ENCODE measurements at places on chromosomes 12 and 14. TPM values are rescaled to one million over a fixed set of nuclear protein-coding genes. Genes with fewer than 3 reads are reported as not detected.

GRCh38 chr12:70724444-70724843, 87.2 kb upstream of the PTPRB start:
- H3K27me3 ChIP-seq, result peaks cover 4% of the 10 kb centered on the region
- no peak overlapping the region for H3K27ac ChIP-seq
- no peak for DNase-seq
- H3K36me3 ChIP-seq, result no peaks in the 10 kb centered on the region
- peaks cover 4% of the 10 kb centered on the region for H3K4me1 ChIP-seq

DNA sequence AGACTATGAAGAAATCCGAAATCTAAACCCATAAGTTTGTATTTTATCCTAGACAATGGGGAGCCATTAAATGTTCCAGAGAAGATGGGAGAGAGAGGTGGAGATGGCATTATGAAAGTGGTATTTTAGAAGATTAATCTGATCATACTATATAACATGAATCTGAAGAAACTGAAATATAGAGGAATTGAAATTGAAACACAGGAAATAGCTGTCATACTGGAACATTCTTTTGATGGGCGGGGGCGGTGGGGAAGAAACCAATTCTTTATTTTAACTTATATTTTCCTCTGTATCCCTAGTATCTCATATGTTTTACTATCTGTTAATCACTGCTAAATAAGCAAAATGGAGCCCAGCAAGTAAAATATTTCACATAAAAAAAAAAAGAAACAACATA, 27.0 kb upstream of the FOXN3 start:
- H3K4me1 ChIP-seq, result peaks cover 74% of the 10 kb centered on the region
- no peak for DNase-seq
- H3K27me3 ChIP-seq, result no peaks in the 10 kb centered on the region
- H3K4me3 ChIP-seq, result peak overlapping the region; percentile 43
- H3K27ac ChIP-seq, result peak overlapping the region; percentile 83

GRCh38 chr12:96070670-96071279, 35.4 kb upstream of the LTA4H start:
- H3K36me3 ChIP-seq, result no peaks in the 10 kb centered on the region
- peaks cover 5% of the 10 kb centered on the region for H3K27me3 ChIP-seq
- no peak for DNase-seq
- no peak overlapping the region for H3K27ac ChIP-seq

DNA sequence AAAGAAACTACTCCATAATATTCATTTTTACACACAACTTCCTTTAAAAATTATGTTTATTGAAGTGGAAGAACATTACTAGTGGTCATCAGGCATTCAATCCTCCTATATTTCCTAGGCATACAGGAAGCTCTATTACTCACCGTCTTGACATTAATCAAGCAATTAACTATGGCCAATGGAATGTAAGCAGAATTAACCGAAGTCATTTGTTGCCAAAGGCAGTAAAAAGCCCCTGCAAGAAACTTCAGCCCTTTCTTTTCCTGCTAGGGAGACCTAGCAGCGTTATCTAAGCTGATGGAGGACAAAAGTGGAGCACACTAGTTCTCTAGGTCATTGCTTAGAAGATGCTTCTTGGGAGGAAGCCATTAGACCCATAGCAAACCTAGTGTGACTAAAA, 399.6 kb downstream of the KCNH5 start:
- H3K4me3 ChIP-seq, result no peak overlapping the region
- no peaks in the 10 kb centered on the region for H3K36me3 ChIP-seq
- H3K27me3 ChIP-seq, result no peaks in the 10 kb centered on the region

DNA sequence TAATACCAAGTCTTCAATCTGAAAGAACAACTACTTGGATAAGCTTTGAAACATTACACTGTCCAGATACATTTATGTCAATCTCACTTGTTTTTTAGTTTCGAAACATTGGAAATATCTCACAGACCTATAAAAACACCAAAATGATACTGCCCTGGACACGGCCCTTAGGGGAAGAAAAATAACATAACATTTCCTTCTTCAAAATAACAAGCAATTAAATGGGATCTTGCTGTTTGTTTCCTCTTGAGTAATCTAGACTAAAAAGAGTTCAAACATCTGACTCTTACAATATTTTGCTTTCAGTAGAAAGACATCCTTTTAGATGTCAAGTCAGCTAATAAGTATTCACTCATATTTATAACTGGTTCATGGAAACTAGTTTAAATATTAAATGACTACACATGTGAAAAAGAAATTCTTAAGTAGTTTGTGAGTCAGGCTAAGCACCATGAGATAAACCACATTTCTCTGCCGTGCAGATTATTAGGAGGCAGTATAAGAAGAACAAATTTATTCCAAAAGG, 87.5 kb downstream of the EPS8 start:
- peaks cover 36% of the 10 kb centered on the region for H3K4me1 ChIP-seq
- peak overlapping the region; percentile 13 for H3K27ac ChIP-seq
- H3K4me3 ChIP-seq, result no peak overlapping the region
- no peak for DNase-seq
- H3K36me3 ChIP-seq, result no peaks in the 10 kb centered on the region
- no peaks in the 10 kb centered on the region for H3K27me3 ChIP-seq

GRCh38 chr12:82366197-82366596, 7.9 kb downstream of the METTL25 start:
- H3K4me1 ChIP-seq, result peaks cover 4% of the 10 kb centered on the region
- H3K4me3 ChIP-seq, result no peak overlapping the region

DNA sequence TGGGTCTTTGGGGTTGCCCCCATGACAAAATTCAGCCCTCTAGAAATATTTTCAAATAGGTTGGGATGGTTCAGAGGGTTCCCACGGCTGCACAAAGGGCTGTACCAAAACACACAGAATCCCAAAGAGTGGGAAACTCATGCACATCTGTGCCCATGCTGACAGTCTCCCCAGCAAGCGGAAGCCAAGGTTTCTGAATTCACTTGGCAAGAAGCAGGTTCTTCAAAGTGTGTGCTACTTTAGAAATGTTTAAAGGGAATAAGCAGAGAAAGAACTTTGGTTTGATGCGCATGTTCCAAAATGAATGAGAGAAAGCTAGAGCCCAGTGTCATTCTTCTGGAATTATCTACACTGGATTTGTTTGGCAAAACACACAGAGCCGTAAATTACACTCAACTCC, 46.7 kb downstream of the FOXN3 start:
- H3K4me1 ChIP-seq, result peaks cover 64% of the 10 kb centered on the region
- H3K27ac ChIP-seq, result peak overlapping the region; percentile 38
- H3K4me3 ChIP-seq, result no peak overlapping the region
- H3K36me3 ChIP-seq, result peaks cover 3% of the 10 kb centered on the region
- DNase-seq, result no peak

The LDHB gene
- total RNA-seq, result 1,488 TPM

The CAPZA3 gene
- total RNA-seq, result not detected

The RNASE1 gene
- not detected for total RNA-seq

The HOXC10 gene
- not detected for total RNA-seq

The MLEC gene
- total RNA-seq, result 88.9 TPM

The KRT79 gene
- total RNA-seq, result 0.19 TPM

The ITPK1 gene
- total RNA-seq, result 53.4 TPM

The RASSF3 gene
- 42.4 TPM for total RNA-seq

Measured in activated T-cell treated with anti-CD3 and anti-CD28 coated beads, Interleukin-2, amount 50 U/mL, for 72 hours (primary cell).